ENCODE measurements at places on chromosomes 12 and 14.

GRCh38 chr12:129394177-129394825 lies 509.5 kb downstream of the TMEM132D start:
- DNase-seq, result no peak

GRCh38 chr12:83767723-83768122 lies 1081.0 kb downstream of the TMTC2 start:
- no peak for DNase-seq

DNA sequence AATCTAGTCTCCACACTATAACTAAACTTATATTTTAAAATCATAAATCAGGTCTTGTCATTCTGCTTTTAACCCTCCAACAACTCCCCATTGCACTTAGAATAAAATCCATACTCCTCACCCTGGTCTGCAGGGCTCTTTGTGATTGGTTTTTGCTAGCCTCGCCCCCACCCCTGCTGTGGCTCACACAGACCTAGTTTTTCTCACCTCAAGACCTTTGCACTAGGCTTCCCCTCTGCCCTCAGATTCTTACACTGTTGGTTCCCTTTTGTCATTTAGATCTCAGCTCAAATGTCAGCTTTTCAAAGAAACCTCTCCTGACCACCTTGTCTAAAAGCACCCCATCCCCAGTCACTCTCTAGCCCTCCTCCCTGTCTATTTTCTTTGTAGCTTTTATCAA lies 10.7 kb upstream of the LHX5 start:
- no peak for DNase-seq

GRCh38 chr12:19186722-19187661 lies 57.5 kb downstream of the PLEKHA5 start:
- peak; percentile 29 for DNase-seq

DNA sequence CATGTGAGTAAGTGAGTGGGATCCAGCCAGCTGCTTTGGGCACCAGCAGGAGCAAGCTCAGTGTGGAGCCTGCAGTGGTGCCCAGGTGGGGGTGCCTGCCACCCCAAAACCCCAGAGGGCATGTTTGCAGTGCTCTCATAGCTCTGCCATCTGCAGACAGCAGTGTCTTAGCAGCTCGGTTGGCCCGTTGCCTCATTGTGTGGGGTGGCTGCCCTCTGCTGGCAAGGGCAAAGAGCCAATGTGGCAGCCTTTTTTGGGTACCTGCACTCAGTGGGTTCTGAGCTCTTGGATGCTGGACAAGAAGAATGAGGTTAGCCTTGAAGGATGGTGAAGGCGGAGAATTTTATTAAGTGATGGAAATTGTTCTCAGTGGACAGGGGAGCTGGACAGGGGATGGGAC lies 52.3 kb downstream of the NEUROD4 start:
- peak; percentile 83 for DNase-seq

DNA sequence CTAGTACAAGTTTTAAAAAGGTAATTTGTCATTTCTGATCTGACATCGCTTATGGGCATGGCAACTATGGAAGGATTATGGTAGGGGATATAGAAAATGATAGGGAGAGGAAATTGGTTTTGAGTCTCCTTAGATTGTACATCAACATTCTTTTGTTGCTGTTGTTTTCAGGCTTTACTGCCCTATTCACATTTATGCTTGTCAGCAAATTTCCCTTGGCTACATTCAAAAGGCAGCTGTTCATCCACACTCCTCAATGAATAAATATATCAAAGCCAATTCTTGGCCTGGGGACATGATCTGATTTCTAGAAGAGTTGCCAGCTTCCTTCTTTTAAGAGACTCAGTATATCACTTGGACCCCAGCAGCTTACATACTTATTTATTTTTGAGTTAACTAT lies 283.4 kb downstream of the CEP128 start:
- no peak for DNase-seq

DNA sequence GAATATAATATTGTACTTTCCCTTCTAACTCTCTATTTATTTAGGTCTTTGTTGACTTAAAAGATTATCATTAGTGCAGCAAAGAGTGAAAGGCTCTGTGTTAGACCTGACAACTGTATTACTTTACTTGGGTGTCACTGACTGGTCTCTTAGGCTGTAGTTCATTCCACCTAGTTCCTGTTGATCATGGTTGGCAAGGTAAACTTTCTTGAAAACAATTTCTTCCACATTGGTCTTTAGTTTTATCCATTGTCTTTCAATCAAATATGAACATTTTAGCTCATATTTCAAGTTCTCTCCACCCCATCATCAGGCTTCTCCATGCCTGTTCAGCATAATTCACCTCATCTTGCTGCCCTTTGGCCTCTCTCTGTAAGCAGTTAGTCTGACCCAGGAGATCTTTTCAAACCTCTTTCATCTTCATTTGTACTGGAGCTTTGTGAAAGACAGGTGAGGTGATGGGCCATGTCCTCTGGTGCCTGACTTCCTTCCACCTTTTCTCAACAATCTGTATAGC lies 32.1 kb upstream of the PPM1H start:
- no peak for DNase-seq

DNA sequence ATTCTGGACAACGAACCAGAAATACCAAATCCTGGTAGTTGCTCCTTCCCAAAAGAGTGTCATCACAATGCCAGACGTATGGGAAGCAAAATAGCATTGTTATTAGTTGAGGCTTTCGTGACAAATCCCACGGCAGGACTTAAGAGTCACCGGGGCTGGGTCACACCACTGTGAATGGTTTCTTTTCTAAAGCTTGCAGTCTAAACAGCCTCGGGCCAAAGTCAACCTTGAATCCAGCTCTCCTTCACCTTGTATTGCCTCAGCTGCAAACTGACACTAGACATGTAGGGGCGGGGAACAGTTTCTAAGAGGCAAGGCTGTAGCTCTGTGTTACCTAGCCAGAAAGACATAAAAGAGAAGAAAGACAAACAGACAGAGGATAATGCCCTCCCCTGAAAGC lies 734.8 kb downstream of the MED13L start:
- no peak for DNase-seq

DNA sequence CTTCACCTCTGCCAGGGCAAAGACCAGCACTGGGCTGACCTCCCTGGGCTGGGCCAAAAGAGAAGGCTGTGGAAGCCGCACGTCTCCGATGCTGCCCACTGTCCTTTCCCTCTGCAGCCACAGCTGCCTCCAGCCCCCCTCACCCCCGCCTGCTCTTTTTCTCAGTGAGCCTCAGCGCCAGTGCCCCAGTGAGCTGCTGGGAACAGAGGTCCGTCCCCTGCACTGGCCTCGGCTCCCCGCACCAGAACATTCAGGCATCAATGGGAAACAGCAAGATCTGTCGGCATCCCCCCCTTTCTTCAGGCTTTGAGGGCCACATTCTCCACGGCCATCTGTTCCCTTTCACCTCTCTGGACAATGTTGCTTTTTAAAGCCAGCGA lies 398.1 kb downstream of the ZFP36L1 start:
- no peak for DNase-seq

- no peak for DNase-seq
These were observed 70.6 kb downstream of the PTHLH start for GRCh38 chr12:27901959-27902358.

- peak; percentile 0 for DNase-seq
These were observed 102.7 kb downstream of the TMEM30B start for GRCh38 chr14:61178226-61179060.

DNA sequence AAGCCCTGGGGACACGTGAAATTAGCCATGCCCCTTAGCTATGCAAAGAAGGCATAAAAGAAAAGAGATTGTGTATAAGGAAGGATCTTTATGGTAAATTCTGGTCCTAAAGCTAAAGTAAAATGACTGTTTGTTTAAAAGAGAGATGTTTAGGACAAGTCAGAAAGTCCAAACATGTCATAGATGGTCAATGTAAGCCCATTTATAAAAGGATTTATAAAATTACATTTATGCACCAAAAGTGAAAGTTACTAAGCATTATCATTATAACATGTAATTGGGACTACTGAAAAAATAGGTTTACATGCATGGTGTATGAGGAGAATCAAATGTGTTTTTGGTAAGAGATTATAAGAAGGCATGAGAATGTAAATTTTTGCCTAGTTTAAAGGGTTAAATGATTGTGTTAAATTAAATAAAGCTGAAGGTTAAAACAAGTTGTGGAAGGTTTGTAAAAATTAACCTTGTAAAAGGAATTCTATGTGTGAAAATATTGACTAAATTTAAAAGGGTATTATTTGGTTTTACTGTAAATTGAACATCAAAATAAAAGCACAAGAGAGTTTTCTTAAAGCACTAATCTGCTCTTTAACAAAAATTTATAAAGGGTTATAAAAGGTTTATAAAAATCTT lies 50.4 kb upstream of the TSPAN8 start:
- DNase-seq, result no peak

GRCh38 chr14:58796242-58797009 lies 158.7 kb downstream of the DACT1 start:
- DNase-seq, result no peak

DNA sequence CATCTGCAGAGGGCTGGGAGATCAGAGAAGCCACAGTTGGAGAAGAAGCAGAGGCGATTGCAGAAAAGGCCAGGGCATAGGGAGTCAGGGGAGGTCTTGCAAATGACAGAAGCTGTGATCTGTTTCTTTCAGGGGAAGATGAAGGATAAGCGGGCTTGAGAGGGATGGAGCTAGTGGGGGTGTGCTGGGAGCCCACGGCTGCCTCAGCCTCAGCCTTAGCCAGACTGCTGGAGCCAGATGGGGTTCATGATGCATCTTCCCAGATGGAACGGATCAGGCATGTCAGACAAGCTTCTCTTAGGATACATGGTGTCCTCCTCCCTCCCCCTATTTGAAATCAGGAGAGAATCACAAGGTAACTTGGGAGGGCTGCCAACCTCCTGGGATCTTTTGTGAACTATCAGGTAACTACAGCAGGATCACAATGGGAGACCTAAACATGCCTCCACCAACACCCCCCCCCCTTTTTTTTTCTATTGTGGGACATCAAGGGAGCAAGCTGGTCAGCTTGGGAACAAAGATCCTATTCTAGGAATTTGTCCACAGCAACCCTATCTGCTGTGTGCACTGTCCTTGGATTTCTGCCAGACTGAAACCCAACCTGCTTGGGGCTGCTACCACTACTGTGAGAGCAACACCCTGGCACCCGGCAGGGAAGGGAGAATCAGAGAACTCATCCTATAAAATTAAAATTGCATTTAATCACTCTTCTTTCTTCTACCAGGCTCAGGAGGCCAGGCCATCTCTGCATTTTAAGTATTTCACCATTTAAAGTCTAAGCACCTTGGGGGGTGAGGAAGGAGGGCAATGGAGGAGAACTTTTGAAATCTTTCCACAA lies 10.7 kb upstream of the ATP2A2 start:
- DNase-seq, result no peak

DNA sequence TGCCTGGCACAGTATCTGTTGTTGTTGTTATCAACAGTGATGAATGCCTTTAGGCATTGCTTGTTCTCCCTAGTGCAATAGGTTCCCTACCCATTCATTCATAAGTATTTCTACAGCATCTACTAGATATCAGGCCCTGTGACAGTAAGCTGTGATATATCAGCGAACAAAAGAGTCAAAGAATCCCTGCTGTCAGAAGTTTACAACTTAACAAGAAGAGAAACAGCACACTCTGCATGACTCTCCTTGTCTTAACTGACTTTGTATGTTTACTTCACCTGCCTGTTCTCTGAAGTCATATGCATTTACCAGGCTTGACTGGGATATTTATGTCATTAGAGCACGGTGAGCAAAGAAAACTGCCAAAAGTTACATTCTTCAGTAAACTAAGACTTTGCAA lies 452.2 kb upstream of the RPL10L start:
- no peak for DNase-seq

GRCh38 chr12:53495903-53496751 lies 3.1 kb downstream of the MAP3K12 start:
- no peak for DNase-seq

DNA sequence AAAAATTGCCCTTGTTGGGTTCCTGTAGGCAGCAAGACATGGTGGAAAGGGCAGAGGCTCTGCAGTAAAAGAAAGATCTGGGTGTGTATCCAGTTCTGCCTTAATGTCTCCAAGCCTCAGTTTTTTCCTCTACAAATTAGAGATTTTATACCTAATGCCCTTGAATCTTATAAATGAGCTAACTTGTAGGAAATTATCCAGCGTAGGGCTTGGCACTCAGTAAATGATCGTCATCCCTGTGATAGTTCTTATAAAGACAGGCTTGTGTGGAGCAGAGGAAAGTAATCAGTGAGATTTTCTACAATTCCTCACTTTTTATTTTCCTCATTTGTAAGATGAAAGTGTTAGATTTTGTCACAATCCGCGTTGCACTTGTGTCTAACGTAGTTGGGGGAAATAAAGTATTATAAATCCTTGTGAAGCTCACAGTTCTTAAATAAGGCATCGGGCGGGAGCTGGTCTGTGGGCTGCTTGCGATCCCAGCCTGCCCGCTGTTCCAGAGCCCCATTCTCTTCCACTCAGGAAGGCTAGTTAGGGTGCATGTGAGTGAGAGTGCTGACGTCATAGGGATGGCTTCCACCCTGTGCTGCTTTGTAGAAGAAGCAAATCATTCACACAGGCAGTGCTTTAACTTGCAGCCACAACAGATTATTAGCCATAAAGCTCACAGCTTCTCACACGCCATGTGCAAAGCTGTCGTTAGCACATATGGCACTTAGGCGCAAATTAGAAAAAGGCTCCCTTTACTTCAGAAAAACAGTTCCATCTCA lies 87.6 kb downstream of the EML1 start:
- no peak for DNase-seq

- peak; percentile 68 for DNase-seq
These were observed 3.2 kb upstream of the ZNF839 start for GRCh38 chr14:102316338-102316742.

DNA sequence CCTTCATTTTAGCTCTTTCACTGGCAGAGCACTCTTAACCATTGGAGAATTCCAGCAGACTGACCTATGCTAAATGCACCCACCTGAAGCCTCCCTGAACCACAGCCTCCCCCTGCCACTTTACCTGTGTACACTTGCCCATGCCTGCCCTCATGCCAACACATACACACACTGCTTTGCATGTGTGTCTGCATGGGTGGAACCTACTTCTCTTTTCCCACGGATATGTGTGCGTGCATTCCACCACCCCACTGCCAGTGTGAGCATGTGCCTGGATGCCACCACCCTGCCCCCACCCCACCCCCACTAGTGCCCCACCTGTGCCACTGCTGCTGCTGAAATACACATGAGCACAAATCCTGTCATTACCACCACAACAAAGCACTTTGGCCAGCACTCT lies 49.5 kb upstream of the EEA1 start:
- DNase-seq, result no peak

- DNase-seq, result peak; percentile 61
These were observed 31.8 kb upstream of the RAD51AP1 start for GRCh38 chr12:4506870-4507269.

DNA sequence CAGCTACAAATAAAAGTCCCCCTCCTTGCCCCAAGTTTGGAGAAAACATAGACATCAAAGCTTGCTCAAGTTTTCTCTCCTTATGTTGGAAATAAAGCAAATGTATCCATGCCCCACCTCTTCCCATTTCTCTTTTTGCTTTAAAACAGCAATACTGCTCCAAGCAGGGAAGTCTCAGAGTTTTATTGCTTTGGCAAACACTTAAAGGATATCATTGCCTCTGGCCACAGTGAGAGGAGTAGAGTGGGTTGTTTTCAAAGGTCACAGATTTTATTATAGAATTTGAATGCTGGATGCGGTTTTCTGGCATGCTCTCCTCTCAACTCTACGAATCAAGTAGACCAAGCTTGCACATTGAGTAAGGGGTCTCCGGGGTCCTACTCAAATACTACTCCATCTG lies 149.7 kb downstream of the TTC7B start:
- no peak for DNase-seq

- DNase-seq, result peak; percentile 75
These were observed 186.6 kb upstream of the OR4E1 start for GRCh38 chr14:21860172-21860571.

- no peak for DNase-seq
These were observed 305.7 kb upstream of the FLRT2 start for GRCh38 chr14:85224241-85224640.

- DNase-seq, result no peak
These were observed 100.4 kb upstream of the PMCH start for GRCh38 chr12:102298022-102298421.

GRCh38 chr14:94501588-94502516 lies 7.4 kb downstream of the SERPINA12 start:
- no peak for DNase-seq
